ENCODE measurements at places on chromosomes 11 and 22. TPM values are rescaled to one million over a fixed set of nuclear protein-coding genes. Genes with fewer than 3 reads are reported as not detected.

Gene GDPD4
- total RNA-seq = not detected

Gene DEUP1
- not detected for total RNA-seq

Gene PRRG4
- not detected for total RNA-seq

Gene RASSF7
- 18.8 TPM for total RNA-seq

Gene C1QTNF4
- total RNA-seq = not detected

Gene OR52H1
- not detected for total RNA-seq

Gene TEX12
- total RNA-seq = not detected

Gene CECR2
- not detected for total RNA-seq

DNA sequence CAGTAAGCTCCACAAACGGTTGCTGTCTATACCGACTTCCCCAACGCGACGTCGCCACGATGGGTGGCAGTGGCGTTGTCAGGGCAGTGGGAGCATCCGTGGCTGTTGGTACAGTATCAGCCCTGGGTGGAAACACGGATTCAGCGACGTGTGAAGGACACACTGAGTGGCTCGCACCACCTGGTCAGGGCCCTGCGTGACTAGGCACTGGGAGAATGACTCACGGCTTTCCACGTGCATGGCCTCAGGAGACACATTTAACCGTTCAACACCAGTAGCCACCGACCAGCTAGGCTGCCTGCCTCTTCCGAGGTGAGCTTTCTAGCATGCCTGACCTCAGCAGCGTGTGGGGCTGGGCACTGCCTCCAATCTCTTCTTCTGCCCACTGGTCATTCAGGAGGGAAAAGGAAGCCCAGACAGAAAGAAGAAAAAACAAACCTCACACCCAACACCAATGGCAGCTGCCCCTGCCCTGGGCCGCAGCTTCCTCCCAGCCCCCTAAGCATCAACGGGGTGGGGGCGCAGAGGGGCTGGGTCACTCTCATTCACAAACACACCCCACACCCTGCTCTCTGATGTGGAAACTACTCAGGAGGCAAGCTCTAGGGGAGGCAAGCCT is 59.0 kb downstream of the MYH9 start:
- peak; percentile 91 for DNase-seq

- DNase-seq = no peak
Measured at GRCh38 chr11:93540896-93541553, 2.2 kb downstream of the SMCO4 start.

- no peak for DNase-seq
Measured at GRCh38 chr11:125435461-125436238, 60.4 kb downstream of the FEZ1 start.

DNA sequence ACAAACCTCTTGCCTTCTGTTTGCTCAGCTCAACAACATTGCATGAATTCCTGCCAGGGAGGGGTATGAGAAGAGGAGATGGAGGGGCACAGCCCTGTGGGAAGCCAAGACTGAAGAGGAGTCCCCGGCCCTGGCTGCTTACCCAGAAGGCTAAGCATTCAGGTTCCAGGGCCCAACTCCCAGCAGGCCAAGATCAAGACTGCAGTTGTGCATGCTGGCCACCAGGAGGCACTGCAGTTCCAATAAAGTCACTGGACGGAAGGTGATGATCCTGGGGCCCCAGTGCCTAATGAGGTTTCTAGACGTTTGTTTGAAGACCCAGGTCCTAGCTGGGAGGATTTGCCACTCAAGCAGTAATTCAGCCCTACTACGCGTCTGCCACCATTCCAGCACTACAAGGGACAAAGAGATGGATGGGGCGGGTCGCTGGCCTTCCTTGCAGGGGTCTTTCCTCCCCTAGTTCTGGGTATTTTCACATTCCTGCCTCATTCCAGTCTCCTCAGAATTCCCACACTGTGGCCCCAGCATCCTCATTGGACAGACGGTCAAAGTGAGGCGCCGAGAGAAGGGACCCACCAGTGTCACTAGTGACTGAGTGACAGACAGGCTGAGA is 23.6 kb downstream of the ALX4 start:
- DNase-seq = peak; percentile 38

DNA sequence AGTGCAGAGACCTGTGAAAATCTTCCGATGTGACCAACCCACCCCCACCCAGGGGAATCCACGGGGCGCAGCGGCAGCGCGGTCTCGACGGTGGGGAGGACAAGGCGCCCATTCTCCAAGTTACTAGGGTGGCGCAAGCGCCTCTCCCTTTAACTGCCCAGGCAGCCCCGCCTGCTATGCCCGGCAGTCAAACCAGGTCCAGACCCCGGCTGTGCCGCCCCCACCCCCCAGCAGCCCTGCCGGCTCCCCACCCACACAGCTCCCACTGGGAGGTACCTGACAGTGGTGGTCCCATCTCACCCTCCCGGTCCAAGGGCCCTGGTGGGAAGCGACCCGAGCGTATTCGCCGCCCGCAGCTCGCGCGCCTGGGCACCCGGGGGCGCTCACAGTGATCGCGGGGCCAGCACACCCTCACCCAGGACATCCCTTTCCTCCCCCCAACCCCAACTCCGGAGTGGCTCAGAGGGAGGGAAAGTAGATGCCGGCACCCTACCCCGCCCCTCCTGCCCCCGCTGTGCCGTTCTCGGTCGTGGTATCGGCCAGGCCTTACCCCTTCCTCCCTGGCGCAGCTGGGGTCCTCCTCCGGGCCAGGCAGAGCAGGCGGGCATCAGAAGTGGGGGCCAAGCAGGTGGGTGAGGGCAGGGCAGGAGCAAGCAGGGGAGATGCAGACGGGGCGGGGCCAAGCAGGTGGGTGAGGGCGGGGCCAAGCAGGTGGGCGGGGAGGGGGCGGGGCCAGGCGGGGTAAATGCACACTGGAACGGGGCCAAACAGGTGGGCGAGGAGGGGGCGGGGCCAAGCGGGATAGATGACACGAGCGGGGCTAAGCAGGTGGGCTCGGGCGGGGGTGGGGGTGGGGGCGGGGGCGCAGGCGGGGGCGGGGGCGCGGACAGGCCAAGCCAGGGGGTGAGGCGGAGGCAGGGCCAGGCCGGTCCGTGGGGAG is at the start of gene TRPM5:
TSS of gene TRPM5 (minus strand) at position 634 of the 940 bp plus-strand sequence. CDS start 21,478 bp downstream, outside the sequence.
- DNase-seq = no peak

- DNase-seq = no peak
Measured at GRCh38 chr11:106076171-106076918, 802 bp downstream of the KBTBD3 start.

- no peak for DNase-seq
Measured at GRCh38 chr11:11975201-11976092, 33.0 kb downstream of the DKK3 start.

GRCh38 chr22:41917903-41918791 is 3.3 kb upstream of the SHISA8 start:
- no peak for DNase-seq

- DNase-seq = no peak
Measured at GRCh38 chr11:26044389-26044788, 287.5 kb upstream of the ANO3 start.

- DNase-seq = no peak
Measured at GRCh38 chr11:59854871-59855270, 9.6 kb upstream of the CBLIF start.

GRCh38 chr11:112610494-112610893 is 349.8 kb upstream of the PLET1 start:
- DNase-seq = no peak

DNA sequence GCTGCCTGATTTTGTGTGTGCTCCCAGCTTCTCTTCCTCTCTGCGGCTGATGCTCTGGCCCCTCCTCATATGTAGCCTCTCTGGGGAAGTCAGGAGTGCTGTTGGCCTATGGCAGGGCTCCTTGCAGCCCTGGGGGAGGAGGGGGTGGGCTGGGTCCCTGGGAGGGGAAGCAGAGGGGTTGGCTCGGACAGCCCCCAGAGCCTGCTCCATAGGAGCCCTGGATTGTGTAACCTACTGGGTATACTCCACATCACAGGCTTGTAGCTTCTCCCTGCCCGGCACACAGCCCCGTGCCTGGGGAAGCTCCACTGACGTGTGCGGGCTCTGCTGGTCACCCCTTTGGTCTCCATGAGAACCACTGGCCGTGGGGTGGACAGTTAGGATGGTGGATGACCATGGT is 113.8 kb downstream of the ST3GAL4 start:
- DNase-seq = no peak

DNA sequence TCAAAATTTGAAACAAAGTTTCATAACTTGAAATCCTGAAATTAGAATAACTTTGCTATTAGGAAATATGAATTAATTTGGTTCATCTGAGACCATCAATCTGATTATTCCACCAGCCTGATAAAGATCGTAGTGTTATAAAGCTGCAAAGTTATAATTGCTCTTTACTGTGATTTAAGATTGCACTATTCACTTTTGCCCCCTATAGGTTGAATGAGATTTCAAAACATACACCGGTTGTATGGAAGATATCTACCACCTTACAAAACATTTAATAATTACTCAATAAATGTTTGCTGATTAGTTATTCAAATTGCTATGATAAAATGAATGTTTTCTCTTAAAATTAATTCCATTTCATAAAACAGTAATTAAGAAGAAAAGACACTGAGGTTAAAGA is 26.1 kb downstream of the APIP start:
- DNase-seq = no peak

GRCh38 chr11:126782810-126783209 is 217.8 kb downstream of the KIRREL3 start:
- DNase-seq = no peak

- DNase-seq = peak; percentile 30
Measured at GRCh38 chr11:35214226-35214770, 75.3 kb downstream of the CD44 start.

DNA sequence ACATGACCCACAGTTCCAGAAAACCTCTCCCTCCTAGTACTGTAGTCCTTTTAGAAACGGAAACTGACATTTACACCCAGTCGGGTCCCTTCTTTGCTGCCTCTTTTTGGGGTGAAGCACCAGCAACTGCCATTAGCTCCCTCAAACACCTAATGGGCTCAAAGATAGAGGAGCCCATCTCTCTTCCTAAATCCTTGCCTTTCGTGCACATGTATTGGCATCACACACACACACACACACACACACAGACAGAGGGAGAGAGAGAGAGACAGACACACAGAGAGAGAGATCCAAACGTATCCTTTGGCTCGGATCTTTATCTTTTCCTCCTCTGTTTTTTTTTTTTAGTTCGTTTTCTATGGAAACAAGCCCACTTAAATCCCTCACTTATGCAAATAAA is 716 bp downstream of the GRM5 start:
- no peak for DNase-seq

DNA sequence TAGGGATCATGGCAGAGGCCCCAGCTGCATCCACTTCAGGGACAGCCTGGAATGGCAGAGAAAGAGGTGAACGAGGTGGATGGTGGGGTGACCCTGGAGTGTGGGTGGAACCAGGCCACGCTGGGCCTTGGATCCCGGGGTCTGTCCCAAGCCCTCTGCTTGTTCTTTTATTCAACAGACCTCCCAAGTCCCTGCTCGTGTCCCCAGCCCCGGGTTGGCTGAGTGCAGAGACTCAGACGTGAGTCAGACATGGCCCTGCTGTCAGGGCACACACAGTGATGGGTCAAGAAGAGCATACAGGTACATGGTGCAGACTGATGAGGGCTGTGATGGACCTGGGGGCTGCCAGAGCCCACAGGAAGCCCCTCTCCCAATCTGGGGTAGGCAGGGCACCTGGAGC is 6.6 kb downstream of the ARHGAP8 start:
- DNase-seq = no peak

DNA sequence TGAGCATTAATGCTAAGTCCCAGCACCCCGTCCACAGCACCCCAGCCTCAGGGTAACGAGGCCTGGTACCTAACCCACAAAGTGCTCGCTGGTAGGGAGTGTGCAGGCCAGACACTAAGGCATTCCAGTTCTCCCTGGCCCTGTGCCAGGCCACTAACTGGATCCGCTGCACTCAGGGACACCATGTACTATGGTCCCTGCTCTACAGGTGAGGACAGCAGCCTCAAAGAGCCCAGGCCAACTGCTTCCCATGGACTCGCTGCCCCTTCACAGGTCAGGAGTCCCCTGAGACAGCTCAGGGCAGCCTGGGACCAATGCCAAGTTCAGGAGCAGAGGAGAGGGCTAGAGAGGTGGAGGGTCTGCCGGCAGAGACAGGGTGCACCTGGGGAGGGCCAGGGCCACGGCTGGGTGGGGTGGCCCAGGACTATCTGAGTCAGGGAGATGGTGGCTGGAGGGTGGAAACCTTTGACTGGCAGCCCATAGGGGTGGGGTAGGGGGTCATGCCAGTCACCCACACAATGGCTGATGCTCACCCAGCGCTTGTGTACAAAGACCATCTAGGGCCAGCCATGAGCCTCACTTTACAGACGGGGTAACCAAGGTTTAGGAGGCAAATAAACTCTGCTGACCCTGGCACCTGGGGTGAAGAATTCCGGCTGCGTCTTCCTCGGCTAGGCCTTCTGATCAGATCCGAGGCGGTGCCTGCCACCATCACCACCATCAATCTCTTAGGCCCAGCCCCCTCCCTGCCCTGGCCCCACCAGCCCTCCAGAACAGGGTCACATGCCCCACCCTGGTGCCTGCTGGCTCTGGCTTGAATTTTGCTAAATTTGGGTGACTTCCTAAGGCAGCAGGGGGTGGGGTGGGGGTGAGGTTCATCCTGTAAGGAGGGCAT is 5.6 kb downstream of the OSBPL5 start:
- DNase-seq = no peak

DNA sequence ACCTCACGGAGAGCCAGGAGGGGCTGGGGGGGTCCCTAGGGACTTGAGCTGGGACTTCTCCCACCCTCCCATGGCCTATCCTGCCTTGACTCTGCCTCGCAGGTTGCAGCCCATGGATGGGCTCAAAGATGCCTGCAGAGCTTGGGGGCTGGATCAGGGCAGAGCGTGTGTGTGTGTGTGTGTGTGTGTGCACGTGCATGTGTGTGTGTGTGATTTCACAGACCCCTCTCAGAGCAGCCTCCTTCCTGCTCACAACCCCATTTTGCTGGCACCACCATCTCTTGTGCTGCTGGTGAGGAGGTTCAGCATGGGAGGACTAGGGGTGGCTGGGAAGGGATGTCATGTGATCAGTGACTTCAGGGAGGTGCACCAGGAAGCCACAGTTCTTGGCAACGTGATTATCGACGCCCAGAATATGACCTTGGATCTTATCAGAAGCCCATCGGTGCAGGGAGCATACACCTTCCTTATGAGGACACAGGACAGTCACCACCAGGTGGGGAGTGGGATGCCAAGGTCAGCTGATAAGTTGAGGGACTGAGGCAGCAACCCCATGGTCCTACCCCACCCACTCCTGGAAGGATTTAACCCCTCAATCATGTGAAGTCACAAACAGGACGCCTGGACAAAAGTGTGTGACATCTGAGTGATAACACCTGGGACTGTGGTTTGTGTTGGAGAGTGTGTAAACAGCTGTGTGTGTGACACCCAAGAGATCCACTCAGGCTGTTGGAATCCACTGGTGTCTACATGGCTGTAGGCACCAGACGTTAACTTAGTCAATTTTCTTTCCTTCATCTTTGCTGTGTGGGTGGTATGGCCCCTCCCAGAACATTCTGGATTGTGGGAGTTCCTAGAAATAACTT is 1.8 kb upstream of the NAALADL1 start:
- no peak for DNase-seq

- no peak for DNase-seq
Measured at GRCh38 chr11:114569801-114570200, 10.1 kb upstream of the NXPE1 start.

Data from HFFc6 (cell line).